ENCODE measurements at places on chromosomes 5 and 9.

GRCh38 chr5:142527664-142528295, 158.1 kb downstream of the FGF1 start:
- no peak for DNase-seq

DNA sequence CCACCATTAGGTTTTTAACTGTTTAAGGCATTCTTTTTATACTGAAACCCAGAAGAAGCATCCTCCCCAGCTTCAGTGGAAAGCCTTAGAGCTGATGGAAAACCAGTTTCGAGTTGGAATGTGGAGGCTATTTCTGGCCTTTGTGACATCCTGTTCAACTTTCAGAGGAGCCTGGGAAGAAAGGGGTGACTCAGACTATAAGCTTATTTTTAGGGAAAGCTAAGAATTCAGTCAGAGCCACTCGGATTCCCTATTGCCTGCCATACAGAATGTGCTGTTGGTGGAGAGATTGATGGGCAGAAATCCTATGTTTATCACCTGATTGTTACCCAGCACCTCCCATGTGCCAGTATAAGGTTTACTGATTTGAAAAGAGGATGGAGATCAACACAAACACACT, 19.8 kb downstream of the PALM2AKAP2 start:
- DNase-seq = no peak

- DNase-seq = no peak
Measured at GRCh38 chr5:168699002-168699401, 119.8 kb upstream of the PANK3 start.

DNA sequence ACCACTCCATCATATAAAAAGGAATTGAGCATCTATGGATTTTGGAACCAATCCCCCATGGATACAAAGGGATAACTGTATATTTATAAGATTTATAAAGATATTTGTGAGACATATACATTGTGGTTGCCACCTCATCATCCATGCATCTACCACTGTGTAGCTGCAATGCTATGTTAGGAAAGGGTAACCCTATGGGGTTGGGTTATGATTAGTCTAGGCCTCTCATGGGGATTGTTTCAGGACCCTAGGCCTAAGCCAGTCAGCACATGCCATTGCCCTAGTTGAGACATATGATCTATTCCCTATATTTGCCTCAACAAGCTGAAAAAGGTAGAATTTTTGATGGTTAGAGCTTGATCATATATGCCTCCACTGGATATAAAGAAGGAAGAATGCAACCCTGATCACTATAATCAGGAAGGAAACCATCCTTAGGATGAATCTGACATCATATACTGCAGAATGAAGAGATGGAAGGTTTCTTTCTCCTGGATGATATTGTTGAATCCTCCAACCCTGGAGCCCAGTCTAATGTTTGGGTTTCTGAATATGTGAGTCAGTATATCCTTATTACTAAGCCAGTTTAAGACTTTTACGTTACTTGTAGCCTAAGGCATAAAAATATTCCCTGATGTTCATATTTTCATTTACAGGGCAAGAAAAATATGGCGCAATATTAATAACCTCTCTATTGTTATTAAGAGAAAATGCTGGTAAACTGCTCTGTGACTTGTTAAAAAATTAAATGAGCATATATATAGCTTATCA, 94.2 kb downstream of the ADAMTS19 start:
- no peak for DNase-seq

DNA sequence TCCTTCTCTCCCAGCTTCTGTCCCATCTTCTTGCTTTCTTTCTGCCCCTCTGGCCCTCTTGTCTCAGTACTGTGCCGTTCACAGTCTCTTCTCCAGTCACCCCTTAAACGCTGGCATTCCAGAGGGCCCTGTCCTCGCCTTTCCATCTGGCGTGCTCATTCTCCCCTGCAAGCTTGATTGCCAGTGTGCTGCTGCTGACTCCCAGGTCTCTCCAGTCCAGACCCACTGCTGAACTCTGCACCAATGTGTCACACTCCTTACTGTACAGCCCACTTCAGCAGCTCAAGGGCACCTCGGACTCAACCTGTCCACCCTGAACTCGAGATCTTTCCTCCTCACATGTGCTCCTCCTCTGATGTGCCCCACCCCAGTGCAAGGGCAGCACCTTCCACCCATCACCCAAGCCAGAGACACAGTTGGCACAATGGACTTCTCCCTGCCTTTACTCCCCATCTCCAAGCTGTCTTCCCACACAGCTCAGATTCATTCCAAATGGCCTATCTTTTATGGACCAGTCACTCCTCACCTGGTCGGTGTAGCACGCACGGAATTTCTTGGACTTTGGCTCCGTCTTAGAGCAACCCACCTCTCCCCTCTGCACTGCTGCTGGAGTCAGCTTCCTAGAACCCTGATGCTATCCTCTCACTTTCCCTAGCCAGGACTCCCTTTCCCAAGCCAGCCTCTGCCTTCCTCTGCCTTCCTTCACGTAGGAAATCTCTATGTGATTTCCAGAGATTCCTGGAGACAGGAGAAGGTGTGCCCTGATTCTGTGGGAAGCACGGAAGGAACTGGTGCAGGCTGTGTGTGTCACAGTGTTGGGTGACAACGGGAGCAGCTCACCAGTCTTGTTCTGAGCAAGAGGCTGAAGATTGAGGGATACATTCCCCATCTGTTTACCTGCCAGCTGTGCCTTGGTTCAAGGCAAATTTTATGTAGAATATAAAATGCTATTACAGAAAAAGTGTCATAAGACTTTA, 26.0 kb upstream of the SLC2A8 start:
- no peak for DNase-seq

GRCh38 chr5:160627921-160628618, 206.4 kb downstream of the PTTG1 start:
- no peak for DNase-seq

DNA sequence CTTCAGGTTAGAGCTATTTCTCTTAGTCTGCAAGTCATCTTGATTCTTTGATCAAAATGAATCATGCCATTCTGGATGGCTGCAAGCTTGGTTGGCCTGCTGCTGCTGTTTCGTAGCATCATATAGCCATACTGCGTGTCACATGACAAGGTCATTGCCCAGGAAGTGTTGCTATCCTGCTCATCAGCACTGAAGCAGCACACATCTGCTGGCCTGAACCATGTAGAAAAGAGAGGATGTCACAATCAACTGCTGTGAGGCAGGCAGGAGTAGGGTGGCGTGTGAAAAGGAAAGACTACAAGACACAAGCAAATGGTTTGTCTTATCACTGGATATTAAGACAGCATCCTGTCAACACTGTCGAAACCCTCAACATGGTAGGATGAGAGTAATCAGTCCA, 376.7 kb upstream of the RORB start:
- no peak for DNase-seq
